ENCODE measurements at places on chromosomes 5 and 9. TPM values are rescaled to one million over a fixed set of nuclear protein-coding genes. Genes with fewer than 3 reads are reported as not detected.

DNA sequence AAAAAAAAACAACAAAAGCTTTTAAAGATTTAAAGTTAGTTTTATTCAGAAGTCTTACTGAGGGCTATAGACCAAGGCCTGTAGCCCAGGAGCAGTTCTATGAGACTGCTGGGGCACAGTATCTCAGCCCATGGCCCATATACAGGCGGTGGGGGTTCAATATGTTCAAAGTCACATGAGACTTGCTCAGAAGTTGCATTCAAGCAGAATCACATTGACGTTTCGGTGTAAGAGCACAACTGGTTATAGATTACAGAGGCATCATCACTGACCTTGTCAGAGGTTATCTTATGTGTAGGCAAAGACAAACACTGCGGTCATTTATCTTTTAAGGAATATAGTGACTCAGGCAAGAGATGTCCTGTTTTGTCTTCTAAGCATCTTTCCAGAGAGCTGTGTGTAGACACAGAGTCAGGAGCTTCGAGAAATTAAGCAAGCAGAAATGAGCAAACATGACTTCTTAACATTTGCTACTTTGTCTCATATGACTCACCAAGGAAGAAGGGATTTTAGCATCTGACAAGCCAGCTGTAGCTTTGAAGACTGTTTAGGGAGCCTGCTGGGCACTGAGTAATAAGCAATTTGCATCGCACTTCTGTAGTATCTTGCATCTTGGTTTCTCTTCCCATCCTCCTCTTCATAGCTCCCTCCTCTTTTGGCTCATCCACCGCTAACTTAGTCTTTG is 12.9 kb upstream of the F2RL1 start:
- DNase-seq = peak; percentile 77

IFNA2 gene
- total RNA-seq = not detected

DNA sequence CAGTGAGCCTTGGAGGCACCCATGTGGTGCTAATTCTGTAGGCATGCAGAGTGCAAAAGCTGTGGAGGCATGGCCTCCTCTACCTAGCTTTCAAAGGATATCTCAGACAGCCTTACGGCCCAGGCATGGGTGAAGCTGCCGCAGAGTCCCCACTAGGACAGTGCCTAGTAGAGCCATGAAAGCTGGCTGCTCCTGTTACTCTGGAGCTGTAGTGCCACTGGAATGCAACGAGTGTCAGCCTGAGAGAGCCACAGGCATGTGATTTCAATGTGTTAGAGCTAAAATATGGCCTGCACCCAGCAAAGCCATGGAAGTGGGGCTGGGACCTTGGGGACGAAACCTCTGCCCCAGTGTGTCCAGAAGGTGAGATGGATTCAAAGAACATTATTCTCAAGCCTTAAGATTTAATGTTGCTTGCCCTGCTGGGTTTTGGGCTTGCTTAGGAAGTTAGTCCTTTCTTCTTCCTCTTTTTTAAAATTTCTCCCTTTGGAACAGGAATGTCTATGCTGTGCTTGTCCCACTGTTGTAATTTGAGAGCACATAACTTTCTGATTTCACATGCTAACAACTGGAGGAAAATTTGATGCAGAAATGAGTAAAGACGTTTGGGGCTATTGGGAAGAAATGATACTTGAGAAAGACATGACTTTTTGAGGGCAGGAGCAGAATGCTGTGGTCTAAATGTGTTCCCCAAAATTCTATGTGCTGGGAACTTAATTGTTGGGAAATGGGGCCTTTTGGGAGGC is 298.4 kb downstream of the PSAT1 start:
- no peak for DNase-seq

- no peak for DNase-seq
Measured at GRCh38 chr5:58855851-58856739, 273.2 kb downstream of the RAB3C start.

GRCh38 chr5:2888520-2889060 is 137.1 kb upstream of the IRX2 start:
- DNase-seq = no peak

GRCh38 chr5:139263536-139263935 is 30.0 kb upstream of the MATR3 start:
- no peak for DNase-seq

GRCh38 chr9:131590449-131590848 is 45.1 kb downstream of the PRRT1B start:
- no peak for DNase-seq

LURAP1L gene
- total RNA-seq = 3.3 TPM

DNA sequence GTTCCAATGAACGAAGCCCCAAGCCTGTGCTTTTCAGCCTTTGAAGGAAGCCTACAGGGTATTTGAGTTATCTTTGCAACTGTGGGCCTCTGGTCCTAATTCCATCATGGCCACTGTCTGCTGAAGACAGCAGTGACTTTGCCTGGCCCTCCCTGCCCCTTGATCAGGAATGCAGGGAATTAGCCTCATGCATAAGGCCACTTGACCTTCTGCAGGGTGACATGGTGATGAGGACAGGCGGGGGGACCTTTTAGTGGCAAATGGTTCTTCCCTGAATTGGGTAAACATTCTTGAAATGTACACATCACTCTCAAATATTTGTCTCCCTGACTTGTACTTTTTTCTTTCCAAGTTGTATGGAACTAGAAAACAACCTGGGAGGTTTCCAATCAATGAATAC is 25.2 kb upstream of the XPA start:
- no peak for DNase-seq

DNA sequence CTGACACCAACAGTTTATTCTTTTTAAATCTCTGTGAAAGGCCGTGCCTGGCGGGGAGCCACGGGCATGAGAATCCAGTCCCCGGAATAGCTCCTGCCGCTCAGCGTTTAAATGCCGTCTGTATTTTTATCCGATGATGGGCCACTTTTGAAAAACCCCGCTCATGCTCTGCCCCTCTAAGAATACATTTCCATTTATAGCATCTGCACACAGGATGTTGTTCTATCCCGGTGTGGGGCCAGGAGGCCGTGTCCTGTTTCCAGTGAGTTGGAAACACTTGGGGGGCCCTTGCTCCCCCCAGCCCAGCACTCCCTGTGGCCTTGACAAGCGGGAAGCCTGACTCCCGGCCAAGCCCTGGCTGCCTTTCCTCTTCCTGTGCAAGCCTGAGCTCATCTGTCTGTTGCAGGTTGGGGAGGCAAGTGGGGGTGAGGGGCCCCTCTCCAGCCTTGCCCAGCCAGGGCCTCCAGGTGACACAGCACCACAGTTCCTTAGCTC is 39.0 kb downstream of the ERGIC1 start:
- DNase-seq = peak; percentile 90

DNA sequence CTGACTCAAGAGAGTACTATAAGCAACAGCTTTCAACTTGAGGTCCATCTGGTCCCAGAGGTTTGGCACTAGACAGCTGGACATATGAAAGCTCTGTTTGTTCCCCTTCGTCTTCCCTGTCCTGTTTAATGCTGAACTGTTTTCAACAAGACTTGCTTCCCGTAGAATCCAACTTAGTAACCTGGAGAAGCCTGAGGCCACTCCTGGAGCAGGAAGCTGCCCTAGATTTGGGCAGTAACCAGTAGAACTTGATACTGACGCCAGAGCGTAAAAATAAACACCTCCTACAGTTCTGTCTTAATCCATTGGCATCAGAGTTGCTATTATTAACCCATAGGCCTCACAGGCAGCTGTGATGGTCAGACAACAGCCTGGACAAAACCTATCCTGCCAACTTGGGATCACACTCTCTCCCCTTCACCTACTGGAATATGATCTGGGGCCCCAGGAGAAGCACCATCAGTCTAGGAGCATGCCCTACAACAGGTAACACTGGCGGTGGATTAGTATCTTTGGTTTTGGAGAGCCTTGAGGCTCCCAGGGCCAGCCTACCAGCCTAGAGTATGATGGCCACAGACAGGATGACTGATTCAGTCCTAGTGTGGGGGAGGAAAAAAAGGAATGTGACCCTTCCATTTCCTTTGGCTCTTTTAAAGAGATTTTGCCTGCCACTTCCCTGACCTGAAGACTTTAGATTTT is 29.2 kb downstream of the RUSC2 start:
- peak; percentile 55 for DNase-seq
